Stimulated activated CD4-positive, alpha-beta T cell treated with anti-CD3 and anti-CD28 coated beads, Interleukin-15, amount 100 ng/mL, for 1 hour (primary cell): ENCODE measurements at places on chromosomes 5 and 9.

- DNase-seq = no peak
These were observed 30.0 kb downstream of the TNPO1 start for GRCh38 chr5:72846483-72846882.

- DNase-seq = no peak
These were observed 66.4 kb downstream of the NRG2 start for GRCh38 chr5:139976703-139977102.

DNA sequence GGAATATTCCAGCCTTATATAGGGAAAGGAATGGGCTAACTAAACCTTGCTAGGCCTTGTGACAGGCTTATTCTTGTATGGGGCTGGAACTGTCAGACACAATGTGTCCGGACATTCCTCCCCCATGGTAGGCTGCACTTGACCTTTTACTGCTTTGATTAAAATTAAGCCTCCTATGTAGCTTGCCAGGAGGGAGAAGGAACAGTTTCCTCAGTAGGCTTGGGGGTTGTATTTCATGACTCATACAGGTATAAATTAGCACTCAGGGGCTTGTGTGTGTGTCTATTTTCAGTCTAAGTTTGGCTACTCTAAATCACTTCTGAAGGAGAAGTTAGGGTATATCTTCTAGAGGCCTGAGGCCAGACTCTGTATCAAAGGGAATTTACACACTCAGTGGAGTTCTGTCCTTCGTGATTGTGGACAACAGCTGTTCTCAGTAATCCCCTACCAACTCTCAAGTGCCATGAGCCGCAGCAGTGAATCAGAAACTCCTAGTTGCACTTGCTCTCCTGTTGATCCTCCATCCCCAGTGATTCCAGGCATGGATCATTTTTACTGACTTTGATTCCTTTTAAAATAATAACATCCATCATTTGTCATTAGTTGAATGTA, 16.4 kb downstream of the ADAMTS16 start:
- DNase-seq = no peak

DNA sequence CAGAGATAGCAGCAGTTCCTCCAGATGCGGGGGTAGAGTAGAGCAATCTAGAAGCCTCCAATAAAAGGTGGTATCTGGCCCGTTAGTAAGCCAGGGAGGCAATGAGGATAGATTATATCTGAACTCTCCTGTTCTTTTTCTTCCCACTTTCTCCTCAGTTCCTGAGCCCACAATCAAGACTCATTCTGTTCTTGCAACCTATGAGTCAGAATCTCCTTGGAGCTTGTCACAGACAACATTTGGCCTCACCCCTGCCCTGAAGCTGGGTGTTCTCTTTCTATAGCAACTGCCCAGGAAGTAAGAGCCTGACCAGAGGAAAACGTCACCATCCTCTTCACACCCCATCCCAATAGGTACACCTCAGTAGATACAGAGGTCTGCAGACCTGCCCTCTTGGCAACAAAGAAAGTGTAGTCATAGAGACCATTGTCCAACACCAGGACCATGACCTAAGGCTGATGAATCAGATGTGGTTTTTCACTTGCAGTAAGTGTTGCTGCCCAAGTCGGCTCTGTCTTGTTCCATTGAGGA, 76.3 kb upstream of the PCA3 start:
- DNase-seq = no peak

- DNase-seq = no peak
These were observed 45.3 kb downstream of the GNA14 start for GRCh38 chr9:77602852-77603251.

GRCh38 chr5:165360784-165361542, 1855.5 kb downstream of the MAT2B start:
- DNase-seq = no peak

- no peak for DNase-seq
These were observed 480.4 kb downstream of the CETN3 start for GRCh38 chr5:89929173-89929572.

- no peak for DNase-seq
These were observed 26.6 kb downstream of the AK3 start for GRCh38 chr9:4714266-4715016.

DNA sequence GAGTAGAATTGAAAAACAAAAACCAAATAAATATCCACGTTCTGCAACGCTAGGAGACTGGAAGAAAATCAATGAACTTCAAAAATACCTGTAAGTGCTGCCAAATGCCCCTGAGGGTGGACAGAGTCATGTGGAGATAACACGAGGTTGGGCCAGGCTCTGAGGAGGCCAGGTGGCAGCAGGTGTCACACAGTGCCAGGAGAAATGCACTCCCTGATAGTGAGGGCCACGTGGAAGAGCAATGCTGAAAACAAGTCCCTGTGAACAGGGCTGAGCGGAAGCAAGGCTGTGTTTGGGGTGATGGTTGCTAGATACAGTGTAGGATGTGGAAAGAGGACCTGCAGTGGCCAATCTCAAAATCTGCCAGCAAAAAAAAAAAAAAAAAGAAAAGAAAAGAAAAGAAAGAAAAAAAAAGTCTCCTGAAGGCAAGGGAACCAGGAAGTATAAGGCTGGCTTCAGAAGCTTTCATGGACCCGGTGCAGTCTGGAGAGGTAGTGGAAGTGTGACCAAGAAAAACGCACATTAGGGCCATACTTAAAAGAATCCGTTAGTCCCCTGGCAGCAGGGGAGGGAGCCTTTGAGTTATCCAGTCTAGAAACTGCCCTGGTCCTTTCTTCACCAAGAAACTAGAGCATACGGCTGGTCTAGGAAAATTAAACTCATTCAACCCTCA, 16.8 kb downstream of the C1QTNF3 start:
- DNase-seq = no peak

GRCh38 chr5:65822710-65823109, 100.7 kb downstream of the NLN start:
- DNase-seq = no peak

GRCh38 chr5:52983731-52984636, 5.2 kb upstream of the ITGA2 start:
- DNase-seq = no peak

- DNase-seq = no peak
These were observed 450.5 kb downstream of the ELAVL2 start for GRCh38 chr9:23375511-23375910.

DNA sequence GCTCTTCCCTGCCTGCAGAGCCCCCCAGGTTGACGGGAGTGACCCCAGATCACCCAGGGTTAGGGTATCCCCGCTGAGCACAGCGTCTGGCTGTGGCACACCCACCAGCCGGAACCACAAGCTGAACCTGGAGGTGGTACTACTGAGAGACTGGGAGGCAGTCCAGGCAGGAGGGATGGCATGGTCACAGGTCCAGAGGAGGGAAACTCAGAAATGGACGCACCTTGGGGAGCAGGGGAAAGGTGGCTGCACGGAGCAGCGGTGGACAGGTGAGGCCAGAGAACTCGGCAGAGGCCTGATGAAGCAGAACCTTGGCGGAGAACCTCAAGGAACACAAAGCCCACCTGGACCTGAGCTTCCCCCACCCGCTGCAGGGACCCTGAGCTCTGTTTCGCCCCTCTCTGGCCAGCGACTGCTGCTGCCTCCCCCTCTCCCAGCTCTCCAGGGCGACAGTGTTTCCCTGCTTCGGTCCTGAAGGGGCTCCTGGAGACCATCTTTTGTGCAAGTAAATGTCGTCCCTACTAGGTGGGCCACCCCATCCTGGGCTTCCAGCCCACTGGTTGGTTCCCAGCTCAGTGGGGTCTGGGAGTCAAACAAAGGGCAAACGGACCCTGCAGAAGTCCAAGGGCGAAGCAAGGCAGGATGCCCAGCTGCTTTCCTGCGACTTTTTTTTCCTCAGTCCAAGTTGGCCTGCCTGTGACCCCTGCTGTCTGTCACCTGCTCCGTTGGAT, 845 bp downstream of the ADGRD2 start:
- DNase-seq = no peak

GRCh38 chr9:137602661-137603060, 2.8 kb upstream of the ARRDC1 start:
- no peak for DNase-seq

DNA sequence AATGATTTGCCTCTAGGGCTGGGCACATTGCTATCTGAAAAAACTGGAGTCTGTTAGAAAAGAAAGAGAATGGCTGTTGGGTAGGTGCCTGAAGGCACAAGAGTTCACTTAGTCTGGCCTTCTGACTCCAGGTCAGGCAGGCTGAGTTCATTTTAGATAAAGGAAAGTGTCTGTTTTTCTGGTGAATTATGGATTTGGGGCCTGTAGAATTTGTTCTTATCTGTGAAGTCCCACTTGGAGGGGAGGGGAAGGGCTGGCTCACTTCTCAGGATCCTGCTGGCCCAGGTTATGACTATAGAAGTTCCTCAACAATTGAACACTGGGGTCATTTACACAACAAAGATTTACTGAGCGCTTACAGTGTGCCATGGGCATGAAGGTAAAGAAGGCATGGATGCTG, 11.5 kb upstream of the SEPTIN8 start:
- DNase-seq = no peak

DNA sequence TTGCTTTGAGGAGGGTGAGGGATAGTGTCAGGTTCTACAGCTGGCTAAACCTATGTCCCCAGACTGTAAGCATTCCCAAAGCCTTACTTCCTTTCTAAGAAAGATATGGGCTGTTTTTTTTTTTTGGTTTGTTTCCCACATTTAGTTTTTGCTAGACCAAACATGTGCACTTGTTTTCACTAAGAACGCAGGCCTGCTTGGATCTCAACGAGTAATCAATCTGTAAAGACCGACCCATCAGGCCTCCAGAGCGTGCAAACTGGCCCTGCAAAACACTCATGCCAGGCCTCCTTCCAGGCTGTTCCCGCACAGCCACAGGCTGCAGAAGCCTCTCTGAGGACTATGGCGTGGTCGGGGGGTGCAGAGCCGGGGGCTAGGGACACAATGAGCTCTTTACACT, 304.8 kb upstream of the PANK3 start:
- DNase-seq = no peak

GRCh38 chr5:9655641-9656040, 25.5 kb upstream of the TAS2R1 start:
- DNase-seq = no peak

DNA sequence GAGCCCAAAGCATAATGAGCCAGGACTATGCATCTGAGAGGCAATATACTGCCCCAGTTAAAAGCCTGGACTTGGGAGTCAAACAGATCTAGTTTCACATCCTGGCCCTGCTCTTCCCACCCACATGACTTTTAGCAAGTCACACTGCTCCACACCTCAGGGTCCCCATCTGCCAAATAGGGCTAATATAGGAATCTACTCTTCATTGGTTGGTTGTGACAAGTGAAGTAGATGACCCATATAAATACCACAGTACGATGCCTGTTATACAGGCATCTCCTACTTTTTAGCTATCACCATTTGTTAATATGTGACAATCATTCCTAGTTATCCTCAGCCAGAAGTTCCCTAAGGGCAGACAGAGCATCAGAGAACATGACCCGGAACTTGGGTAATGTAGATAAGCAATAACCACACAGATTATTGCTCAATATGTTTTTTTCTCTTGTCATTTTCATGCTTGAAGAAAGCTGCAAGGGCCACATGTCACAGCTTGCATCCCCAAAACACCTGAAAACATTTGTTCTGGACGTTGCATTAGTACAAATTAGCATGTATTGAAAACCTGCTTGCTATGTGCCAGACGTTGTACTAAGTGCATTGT, 20.4 kb downstream of the ADAM19 start:
- DNase-seq = no peak

DNA sequence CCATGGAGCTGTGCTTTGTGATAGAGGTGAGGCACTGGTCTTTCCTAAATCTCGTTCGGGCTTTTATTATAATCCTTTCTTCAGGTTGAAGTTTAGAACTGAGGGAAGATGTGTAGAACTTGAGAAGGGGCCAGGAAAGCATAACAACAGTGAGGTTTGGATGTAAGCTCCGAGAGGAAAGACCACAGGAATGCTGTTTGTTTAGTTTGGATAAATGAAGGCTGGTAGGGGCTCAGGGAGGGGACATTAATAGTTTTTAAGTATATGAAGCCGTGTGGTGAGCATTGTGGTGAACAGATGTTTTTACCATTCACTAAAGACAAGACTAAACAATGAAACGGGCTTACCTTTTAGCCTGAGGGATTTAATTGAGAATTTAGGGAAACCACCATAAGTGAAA, 130.8 kb downstream of the ARHGAP26 start:
- DNase-seq = no peak

DNA sequence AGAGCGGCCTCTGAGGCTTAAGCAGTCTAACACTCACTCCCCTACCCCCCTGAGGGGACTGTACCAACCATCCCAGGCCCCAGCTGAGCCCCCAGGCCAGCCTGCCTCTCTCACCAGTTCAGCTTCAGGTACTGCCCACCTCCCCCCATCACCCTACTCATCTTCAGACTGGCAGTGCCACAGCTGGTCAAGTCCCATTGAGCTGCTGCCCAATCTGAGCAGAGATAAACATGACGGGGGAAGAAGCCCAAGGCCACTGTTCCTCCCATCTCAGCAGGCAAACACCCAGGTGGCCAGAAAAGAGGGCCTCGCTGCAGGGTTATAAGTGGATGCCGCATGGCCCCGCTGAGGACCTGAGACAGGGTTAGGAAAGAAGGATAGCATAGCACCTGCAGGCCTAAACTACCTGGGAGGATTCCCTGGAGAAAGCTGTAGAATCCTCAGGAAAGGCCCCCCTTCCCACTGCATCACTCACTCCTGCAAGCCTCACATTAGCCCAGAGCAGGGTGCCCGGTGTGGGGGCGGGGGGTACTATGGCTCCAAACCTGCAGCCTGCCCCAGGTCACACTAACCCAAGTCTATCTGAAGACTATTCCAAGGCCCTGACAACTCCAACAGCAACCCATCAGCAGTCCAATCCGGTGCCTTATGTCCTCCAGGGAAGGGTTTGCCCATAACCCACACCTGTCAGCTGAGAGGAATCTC, 3.6 kb downstream of the B4GALT1 start:
- DNase-seq = no peak

DNA sequence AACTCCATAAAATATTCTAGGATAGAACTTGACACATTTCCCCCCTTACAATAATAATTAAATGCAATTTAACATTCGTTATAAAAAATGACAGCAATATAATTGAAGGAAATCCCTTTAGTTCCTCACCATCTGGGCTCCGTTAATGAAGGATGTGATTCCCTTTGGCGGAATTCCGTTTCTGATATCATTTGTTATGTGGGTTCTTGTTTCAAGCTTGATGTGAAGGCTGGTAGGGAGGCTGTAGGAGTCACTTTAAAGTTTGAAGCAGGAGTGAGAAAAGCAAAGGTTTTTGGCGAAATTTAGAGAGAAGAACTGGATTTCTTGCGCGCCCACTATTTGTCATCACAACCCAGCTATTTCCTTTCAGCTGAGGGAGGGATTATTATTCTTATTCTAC, 4.0 kb downstream of the RGS7BP start:
- DNase-seq = no peak
